ENCODE measurements at places on chromosomes 7 and 10.

- DNase-seq, result no peak
Measured at GRCh38 chr7:49386792-49387191, 386.6 kb upstream of the VWC2 start.

- DNase-seq, result no peak
Measured at GRCh38 chr7:24793982-24794648, 36.9 kb upstream of the GSDME start.

DNA sequence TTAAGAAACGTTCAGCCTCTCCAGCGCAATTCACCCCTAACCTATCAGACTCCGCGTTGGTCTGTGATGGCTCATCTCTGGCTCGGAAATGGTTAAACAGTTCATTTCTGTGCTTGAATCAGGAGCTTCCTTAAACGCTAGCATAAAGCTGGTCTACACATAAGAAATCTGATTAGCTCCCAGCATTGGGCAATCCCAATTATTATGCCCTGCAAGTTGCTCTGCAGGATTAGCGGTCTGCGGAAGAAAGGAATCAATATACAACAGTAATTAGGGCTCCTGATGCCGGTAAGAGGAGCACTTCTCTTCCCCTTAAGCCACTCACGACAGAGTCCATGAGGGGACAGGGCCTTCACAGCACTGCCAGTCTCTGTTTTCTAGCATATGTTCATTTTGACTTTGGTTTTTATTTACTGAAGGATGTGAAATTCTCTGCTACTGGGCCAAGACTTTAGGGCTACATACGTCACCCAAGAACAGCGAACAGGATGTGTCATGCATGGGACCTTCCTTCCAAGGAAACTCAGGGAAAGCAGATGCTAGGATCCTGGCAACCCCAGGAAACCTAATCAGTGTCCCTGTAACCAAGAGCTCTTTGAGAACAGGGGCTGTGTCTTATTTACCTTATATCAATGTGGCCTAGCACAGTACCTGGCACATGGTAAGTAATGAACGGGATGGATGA lies 324.4 kb downstream of the KCNMA1 start:
- no peak for DNase-seq

DNA sequence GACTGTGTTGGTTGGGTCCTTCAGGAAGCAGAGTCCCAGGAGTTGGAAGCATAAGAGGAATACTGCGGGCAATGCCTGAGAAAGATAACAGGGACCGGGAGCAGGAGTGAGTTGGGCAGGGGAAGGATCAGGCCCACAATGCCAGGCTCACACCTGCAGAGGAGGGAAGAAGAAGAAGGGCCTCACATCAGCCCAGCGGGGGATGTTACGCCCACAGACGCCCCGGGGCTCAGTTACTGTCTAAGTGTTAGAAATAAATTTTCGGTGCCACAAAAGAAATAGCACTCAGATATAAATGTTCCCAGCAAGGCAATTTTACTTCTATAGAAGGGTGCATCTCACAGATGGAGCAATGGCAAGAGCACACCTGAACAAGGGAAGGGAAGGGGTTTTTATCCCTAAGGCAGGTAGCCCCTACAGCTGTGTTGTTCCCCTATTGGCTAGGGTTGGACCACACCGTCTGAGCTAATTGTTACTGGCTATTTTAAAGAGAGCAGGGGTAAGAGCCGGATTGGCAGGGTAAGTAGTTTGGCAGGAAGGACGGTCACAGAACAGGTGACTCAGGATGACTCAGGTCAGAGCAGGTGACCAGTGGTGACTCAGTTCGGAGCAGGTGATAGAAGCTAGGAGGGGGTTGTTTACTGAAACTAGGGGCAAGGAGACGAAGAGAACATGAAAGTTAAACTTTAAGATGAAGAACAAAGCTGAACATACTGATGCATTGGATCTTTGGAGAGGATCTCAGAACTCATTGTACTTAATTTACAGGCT lies at the start of gene NOS3:
Gene NOS3 (plus strand): TSS at position 602 of the 771 bp plus-strand sequence. CDS start 2,787 bp downstream, outside the sequence.
- no peak for DNase-seq

DNA sequence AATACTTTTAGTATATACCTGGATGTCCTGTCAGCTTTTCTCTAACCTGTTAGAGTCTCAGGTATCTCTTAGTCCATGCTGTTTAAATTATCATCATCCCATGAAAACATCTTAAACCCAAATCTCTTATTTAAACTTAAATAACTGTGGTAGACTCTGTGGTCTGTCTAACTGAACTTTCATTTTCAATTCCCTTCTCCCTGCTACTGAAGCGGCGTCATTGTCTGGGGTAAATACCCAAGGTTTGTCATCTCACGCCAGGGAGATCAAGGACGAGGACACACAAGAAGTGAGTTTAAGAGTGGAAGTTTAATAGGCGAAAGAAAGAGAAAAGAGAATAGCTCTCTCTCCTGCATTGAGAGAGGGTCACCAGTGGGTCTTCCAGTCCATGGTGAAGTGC lies 804.4 kb upstream of the CELF2 start:
- no peak for DNase-seq

DNA sequence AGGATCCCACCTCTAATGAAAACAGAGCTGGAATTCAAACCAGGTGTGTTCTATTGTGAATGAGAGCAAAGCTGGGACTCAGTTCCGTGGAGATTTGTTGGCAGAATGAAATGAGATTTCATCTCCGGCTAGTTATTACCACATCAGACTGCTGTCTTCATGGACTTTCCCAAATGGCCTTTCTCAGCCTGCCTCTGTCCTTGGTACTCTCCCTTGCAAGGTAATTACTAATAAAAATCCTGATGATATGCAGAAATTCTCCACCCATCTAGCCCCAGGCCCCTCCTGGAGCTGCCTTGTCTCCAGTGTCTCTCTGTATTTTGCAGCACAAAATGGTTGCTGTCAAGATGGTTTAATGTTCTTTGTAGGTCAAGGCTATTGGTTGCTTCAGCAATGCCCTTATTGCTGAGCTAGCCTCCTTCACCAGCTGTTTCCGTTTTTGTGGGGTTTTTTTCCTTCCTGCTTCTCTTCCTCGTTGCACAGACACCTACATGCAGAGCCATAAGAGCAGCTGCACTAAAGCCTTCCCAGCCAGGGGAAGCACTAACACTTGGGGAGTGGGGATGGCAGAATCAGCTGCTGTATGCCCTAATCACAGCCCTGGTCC lies 185.0 kb upstream of the GHITM start:
- no peak for DNase-seq

DNA sequence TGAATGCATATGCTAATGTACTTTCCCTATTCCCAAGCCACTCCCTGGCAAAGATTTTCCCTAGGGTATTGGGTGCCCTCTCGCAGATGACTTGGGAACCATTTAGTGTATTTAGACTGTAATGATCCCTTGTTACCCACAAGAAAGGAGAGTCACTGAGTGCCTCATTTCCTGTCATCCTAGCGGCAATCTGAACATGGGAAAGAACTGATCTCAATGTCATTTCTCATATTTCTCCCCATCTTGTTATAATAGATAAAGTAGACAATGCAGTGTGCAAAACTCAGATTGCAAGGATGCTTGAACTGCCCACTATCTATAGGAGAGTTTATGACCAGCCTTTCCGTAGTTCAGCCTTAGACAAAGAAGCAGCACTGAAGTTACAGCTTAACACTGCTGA lies 123.3 kb downstream of the MICU1 start:
- DNase-seq, result no peak

DNA sequence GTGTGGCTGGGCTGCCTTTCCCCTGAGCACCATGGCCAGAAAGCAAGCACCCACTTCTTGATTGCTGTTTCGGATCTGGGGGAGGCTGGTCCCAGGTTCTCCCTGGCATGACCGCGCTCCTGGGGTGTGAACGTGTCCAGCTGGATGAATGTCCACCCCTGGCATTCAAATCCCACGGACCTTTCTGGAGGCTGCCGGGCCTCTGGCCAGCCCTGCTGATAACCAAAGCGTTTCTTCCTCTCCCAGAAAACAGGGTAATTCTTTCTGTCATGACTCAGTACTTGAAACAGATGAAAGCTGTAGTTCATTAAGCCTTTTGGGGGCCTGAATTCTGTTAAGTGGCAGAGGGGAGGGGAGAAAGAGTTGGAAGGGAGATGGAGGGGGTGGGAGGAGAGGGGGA lies 73.1 kb upstream of the SAMD8 start:
- DNase-seq, result no peak

DNA sequence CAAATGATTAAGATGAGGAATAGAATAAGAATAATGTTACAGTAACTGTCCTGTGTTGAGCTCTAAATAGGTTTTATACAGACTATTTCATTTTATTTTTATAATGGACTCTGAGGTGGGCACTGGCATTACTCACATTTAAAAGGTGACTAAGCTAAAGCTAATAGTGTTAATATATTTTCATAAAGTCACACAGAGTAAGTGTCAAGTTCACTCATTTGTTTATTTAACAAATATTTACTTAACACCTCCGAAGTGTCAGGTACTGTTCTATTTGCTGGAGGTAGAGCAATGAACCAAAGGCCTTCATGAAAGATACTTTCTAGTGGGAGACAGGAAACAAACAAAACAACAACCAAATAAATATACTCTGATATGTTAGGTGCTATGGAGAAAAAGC lies 44.0 kb downstream of the ASB4 start:
- DNase-seq, result no peak

- no peak for DNase-seq
Measured at GRCh38 chr7:109532262-109532992, 962.8 kb downstream of the DNAJB9 start.

- no peak for DNase-seq
Measured at GRCh38 chr10:97376413-97376812, 24.7 kb downstream of the RRP12 start.

DNA sequence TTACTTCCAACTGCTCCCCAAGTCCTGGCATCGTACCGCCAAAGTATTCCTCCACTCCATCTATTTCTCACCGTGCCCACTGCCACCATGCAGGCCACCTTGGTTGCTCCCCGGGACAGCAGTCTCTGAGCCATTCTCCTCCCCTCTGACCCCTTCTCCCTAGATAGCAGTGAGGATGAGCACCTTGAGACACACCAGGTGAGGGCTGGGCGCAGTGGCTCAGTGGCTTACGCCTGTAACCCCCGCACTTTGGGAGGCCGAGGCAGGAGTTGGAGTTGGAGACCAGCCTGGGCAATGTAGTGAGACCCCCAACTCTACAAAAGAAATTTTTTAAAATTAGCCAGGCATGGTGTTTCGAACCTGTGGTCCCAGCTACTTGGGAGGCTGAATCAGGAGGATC lies 4.2 kb downstream of the SLC29A4 start:
- no peak for DNase-seq

- DNase-seq, result no peak
Measured at GRCh38 chr7:123709525-123709924, 39.3 kb downstream of the WASL start.

DNA sequence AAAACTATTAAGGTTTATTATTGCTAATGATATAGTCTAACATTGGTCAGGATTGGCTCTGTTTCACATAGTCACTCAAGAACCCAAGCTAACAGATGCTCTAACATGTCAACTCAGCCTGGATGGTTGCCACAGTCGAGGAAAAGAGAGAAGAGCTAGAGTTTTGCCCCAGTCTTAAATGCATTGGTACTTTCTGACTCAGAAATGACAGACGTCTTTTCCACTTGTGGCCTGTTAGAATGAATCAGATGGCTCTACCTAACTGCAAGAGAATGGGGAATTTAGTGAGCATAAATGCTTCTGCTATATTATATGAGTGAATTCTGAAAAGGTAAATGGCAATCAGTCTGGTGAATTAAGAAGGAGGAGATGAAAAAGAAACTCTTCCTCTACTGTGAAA lies 13.9 kb downstream of the HECTD2 start:
- DNase-seq, result no peak

GRCh38 chr10:80589726-80590373 lies 52.1 kb downstream of the SH2D4B start:
- DNase-seq, result no peak
